NCI-H226 (cell line): ENCODE measurements at places on chromosomes 6 and 20.

- DNase-seq, result peak; percentile 92
These were observed at the start of gene MRPS18B for GRCh38 chr6:30617565-30618269. Gene MRPS18B (plus strand): TSS chr6:30617840. CDS start chr6:30617866, 26 bp downstream.

GRCh38 chr20:63854766-63855362 is 6.4 kb upstream of the ABHD16B start:
- no peak for DNase-seq

DNA sequence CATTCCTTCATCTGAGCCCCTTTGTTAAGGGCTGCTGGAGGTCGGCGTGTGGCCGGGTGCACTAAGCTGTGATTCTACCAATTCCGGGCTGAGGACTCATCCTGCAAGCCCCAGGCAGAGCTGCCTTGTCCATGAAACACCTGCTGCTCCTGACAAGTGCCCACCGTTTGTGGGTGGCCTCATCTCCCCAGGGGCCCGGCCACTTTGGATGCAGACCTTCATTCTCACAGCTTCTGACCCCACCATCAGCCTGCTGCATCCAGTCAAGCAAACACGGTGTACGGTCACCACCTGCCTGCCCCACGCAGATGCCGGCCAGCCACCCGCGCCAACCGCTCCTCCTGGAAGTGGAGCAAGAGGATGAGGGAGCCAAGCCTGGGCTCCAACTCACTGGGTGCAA is 382.7 kb downstream of the THBS2 start:
- DNase-seq, result no peak

DNA sequence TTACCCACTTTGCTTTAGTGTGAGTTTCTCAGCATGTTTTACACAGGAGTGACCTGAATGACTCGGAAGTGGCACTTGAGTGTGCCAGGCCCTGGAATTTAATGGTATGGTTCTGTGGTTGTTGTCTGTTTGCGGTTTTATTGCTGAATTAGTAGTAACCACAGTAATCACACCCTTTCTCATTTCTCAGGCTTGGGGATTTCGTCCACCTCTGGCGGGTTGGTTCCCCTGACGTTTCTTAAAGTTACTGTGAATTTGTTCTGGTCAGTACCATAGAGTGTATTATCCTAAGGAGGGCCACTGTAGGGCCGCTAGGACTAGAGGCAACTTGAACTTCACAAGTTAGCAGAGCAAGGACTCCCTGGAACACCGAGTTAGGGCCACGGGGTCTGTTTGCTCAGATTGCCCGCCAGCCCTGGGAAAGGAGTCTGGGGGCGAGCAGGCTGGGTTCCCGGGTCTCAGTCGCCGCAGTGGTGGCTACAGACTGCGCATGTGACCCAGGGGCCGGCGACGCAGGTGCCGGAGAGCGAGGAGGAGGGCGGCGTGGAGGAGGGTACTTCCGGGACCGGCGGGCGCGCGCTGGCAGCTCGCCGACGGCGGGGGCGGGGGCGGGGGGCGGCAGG is 546 bp upstream of the KLHL32 start:
- no peak for DNase-seq

DNA sequence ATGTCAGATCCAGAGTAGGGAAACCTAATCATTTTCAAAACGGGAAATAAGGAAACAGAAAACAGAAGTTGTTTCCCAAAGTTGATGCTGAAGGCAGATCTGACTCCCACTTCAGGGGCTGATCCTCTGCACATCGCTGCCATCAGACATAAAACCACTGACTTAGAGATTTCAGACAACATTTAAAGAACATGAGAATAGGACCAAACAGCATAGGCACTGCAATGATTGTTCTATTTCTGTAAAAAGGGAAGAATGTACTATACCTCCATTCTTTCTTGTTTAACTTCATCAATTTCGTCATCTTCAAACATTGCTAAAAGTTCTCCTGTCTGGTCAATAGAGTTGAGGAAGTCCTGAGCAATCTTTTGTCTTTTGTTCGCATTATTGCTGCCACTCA is 324.7 kb upstream of the RUNX2 start:
- DNase-seq, result no peak

- DNase-seq, result no peak
These were observed 26.8 kb upstream of the TFAP2A start for GRCh38 chr6:10441655-10442009.

DNA sequence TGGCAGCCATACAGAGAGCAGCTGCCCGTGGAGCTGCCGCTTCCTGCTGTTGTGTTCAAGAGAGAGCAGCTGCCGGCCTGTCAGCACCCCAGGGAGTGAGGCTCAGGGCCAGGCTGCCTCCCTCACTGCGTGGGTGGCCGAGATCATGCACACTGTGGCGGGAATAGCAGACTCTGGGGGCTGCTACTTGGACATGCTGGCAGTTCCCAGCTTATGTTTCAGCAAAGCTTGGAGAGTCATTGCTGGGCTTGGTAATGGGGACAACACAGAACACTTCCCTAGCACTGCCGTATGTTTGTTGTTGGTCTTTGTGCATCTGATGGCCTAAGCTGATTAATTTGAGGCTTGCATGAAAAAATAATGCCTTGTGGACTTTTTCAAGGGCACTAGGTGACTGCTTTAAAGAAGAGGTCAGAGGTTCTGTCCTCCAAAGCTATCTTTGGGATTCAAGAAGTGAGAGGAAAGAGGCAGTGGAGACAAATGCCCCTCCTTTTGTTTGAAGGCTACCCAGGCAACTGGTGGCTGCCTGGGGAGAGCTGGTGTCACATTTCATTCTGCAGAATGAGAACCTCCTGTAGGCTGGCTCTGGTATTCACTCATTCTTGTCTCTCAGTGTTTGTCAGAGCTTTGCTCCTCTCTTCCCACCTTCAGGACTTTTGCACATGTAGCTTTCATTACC is 18.8 kb downstream of the MRAP2 start:
- DNase-seq, result no peak

GRCh38 chr20:50891138-50891537 is 40.1 kb downstream of the ADNP start:
- DNase-seq, result no peak

GRCh38 chr6:127464881-127465459 is 5.8 kb upstream of the KIAA0408 start:
- peak; percentile 50 for DNase-seq

GRCh38 chr6:137700161-137700560 is 166.9 kb upstream of the TNFAIP3 start:
- DNase-seq, result no peak

GRCh38 chr20:829551-829950 is 4.0 kb upstream of the FAM110A start:
- no peak for DNase-seq

DNA sequence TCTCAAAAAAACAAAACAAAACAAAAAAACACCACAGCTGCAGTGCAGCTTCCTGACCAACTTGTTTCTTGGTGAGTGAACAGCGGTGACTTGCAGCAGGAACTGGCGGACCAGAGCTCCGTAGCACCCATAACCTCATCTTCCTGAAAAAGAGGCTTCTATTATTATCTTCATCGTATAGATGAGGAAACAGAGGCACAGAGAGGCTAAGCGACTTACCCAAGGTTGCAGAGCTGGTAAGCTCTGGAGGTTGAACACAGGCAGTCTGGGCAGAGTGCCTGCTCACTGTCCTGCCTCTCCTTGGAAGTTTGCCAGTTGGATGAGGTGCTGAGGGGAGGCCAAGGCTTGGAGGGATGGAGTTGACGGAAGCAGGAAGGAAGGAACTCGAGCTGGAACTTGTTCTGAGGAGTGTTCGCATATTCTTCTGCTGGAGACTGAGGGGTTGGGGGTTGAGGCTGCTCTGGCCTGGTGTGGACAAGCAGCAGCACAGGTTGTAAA is 47.9 kb upstream of the CCDC167 start:
- peak; percentile 81 for DNase-seq

DNA sequence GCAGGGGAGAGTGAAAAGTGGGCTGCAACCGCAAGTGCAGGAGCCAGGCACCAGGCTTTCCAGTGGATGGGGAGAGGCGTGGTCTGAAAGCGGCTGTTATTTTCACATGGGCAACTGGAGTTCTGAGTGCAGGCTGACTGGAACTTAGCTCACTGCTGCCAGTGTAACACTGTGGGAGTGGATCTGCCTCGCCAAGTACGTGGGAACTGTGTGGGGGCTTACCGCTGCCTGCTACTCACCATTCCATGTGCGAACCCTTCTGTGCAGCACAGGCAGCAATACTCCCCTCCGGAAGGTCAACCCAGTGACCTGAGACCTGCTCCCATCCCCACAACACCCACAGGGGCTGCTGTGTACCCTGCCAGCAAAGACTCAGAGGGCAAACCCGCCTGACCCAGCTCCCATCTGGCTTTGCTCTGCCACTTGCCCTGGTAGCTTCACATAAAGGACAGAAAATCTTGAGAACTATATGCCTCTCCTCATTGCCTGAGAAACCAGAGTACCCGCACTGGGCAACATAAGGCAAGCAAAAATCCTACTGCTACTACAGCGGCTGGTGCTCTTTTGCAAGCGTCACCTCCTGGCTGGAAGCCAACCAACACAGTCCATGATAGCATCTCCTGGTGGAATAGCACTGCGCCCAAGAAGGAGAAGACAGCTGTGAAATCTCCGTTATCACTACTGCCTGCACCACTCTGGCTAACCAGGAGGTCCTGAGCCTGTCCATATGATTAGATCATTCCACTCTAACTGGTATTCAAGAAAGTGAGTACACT is 54.4 kb upstream of the SIRPG start:
- no peak for DNase-seq

- DNase-seq, result peak; percentile 37
These were observed 113.2 kb downstream of the VIP start for GRCh38 chr6:152863618-152864326.

GRCh38 chr6:26534681-26535465 is 3.3 kb upstream of the HMGN4 start:
- no peak for DNase-seq

DNA sequence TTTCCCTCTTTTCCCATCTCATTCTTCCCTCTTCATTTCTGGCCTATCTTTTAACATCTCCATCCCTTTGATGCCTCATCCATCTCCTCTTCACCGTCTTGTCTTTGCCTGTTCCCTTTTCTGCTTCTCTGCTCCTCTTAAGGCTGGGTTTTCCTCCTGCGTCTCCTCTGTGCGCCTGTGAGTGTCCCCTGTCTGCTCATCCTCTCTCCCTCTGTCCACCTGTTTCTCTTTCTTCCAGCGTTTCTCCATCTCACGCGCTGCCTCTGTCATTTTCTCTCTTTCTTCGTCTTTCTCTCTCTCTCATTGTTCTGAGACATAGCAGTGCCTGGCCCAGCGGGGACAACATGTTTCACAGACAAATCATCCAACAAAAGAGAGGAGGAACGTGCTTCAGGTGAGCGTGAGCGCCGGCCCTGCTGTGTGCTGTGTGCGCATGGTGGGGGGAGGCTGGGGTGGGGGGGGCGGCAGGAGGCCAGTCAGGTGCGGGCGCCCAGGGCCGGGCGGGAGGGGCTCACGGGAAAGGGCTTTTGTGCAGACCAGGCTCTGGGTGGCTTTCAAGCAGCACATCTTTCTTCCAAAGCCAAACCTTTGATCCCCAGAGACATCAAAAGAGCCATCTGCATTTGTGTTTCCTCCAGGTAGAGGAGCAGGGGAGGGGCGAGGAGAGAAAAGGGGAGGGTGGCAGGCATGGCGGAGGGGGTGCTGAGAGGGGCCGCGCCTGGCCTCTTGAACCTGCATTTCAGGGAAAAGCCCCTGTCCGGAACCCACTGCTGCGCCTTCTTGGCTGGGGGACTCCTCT is 121.3 kb downstream of the VEGFA start:
- DNase-seq, result no peak

GRCh38 chr6:6315660-6316059 is 4.8 kb downstream of the F13A1 start:
- DNase-seq, result peak; percentile 12

- DNase-seq, result peak; percentile 15
These were observed 17.5 kb downstream of the C20orf173 start for GRCh38 chr20:35511814-35512420.
